ENCODE measurements at places on chromosomes 13 and 19. TPM values are rescaled to one million over a fixed set of nuclear protein-coding genes. Genes with fewer than 3 reads are reported as not detected.

Gene PNMA8A
- total RNA-seq: 11.6 TPM

Gene AMH
- total RNA-seq: 15.5 TPM

Gene TMEM59L
- 7.0 TPM for total RNA-seq

Gene RRAS
- total RNA-seq: 103 TPM

Gene GRIN3B
- 3.2 TPM for total RNA-seq

Gene RNF113B
- not detected for total RNA-seq

Gene C19orf73
- total RNA-seq: 1.9 TPM

Gene RAB3D
- 6.0 TPM for total RNA-seq

Measured in A549 treated with Hydrocortisone at 1 μM for 4 hours (cell line).